NCI-H1436 (cell line): ENCODE measurements at places on chromosomes 2 and 18.

DNA sequence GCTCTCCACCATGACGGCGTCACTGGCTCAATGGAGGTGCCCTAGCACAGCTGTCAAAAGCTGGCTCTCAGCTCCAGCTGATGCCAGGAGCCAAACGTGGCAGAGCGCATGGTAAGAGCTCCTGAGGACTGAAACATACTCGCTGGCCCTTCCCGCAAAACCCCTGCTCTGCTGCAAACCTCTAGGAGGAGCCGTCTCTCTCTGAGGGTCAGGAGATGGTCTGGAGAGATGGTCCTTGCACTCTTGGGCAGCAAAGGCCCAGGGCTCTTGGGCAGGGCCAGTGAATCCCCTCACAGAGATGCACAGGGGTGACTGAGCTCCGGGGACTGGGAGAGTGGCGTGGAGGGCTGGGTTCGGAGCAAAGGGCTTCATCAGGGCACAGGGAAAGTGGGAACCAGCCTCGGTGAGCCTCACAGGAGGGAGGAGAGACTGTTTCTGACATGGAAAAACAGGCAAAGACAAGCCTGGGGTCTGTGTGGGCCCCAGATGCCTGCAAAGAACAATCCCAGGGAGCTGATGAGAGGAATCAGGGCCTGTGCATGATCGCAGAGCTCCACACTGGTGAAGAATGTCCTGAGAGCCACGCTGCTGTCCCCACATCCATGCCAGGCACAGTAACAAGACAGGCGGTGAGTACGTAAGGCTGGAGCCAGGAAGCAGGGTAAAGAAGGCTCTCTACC lies 17.2 kb downstream of the SNORC start:
- no peak for DNase-seq

DNA sequence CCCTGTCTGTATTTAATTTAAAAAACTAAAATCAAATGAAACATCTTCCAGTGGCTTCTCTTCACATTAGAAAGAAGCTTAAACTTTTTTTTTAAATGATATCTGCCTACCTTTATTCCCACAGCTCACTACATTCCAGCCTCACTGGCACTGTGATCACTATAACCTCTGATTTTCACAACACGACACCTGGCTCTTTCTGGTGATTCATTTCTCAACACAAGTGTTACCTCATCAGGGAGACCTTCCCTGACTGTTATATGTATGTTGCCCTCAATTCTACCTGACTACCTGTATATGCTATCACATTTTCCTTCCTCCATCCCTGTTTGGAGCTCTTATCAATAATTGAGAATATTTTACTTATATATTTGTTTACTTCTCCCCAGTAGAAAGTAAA lies 76.6 kb downstream of the BAZ2B start:
- no peak for DNase-seq

- DNase-seq: no peak
Observed at GRCh38 chr2:15367715-15368114, 193.4 kb downstream of the NBAS start.

DNA sequence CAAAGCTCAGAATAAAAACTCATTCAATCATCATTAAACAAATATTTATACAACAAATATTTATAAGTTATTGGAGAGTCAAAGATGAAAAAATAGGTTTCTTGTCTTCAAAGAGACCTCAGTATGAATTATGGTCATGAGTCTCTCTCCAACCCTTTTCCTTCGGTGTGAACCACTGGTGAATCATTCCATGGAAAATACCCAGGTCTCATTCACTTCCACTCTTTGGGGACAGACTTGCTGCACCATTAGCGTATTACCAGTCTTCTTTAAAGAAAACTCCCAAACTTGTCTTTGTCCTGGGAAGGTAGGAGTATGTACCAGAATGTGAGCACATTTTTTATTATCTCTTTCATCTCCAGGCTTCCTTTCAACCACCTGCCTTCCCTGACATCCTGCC lies 257.4 kb upstream of the RBMS1 start:
- DNase-seq: no peak

- no peak for DNase-seq
Observed at GRCh38 chr2:63580651-63581297, 7.5 kb downstream of the WDPCP start.
